H9 (cell line): ENCODE measurements at places on chromosomes 7 and 10. TPM values are rescaled to one million over a fixed set of nuclear protein-coding genes. Genes with fewer than 3 reads are reported as not detected.

OPN1SW gene
- not detected in 2 replicates for total RNA-seq

- H3K27me3 ChIP-seq, result no peaks in the 10 kb centered on the region
- peaks cover 12% of the 10 kb centered on the region for H3K36me3 ChIP-seq
- H3K4me1 ChIP-seq, result no peaks in the 10 kb centered on the region
- DNase-seq, result no peak
Observed at GRCh38 chr10:125967533-125967932, 71.2 kb downstream of the FANK1 start.

- peaks cover 92% of the 10 kb centered on the region for H3K27me3 ChIP-seq
- peak overlapping the region; percentile 68 for H3K4me3 ChIP-seq
Observed at GRCh38 chr10:100731407-100732240, 13.8 kb upstream of the PAX2 start.

DNA sequence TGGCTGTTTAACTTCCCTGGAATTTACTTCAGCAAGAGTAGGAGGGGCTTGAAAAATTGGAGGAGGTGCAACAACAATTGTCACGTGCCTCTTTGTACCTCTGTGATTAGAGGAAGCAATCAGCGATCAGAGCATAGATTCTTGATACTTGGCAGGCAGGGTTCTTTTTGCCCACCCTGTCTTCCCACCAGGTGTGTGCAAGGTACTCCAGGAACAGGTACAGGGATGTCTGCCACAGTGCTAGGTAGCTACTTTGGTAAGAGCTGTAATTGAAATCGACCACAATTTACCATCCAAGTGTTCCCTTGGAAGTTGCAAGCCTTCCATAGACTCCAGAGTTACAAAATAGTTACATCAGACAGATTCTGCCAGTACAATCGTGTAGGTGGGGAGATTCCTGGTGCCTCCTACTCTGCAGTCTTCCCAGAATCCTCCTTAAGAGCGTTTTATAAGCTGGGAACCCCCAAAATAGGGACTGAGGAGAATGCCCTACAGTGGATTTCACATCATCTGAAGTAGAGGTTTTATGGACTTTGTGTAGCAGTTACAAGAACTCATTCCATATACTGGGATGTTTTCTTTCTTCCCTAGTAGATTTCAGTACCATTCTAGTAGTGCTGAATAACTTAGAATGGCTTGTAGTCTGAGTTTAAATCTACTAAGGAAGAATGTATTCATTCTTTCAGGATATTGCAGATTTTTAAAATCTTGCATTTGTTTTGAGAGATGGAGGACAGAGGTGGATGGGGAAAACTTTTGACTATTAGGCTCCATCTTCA is 101.9 kb downstream of the EXOC4 start:
- H3K27ac ChIP-seq, result no peak overlapping the region
- H3K27me3 ChIP-seq, result no peaks in the 10 kb centered on the region
- no peak for DNase-seq
- H3K4me1 ChIP-seq, result peaks cover 9% of the 10 kb centered on the region; the same call in 1 of the 2 replicates
- no peak overlapping the region for H3K4me3 ChIP-seq
- H3K36me3 ChIP-seq, result peaks cover 35% of the 10 kb centered on the region

DNA sequence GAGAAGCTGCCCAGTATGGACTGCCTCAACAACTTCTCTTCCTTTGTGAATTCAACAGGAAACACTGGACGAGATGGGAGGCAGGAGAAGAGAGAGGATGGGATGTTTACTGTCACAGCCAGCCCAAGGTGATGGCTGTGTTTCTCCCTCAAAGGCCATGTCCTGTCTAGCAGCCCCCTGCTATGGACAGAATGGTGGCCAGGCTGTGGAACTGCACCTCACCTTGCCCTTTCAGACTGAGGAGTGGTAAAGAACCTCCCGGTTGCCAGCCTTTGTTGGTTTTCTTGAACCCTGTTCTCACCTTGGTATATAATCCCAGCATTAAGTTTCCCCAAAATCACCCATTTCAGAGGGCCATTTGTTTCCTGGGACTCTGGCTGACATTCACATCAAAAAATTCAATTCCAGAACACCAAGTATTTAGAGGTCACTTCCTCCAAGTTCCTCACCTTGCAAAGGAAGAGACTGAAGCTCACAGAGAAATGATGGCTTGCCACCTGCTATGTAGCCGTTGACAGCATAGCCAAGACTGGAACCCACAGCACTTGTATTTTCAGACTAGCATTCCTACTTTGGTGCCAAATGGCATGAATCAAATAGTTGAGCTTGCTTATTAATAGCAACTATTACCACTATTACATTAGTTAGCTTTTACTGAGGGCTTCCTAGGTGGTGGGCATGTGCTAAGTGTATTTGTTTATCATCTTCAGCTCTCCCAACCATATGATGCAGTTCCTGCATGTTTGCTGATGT is 224.0 kb upstream of the GRB10 start:
- no peak overlapping the region for H3K27ac ChIP-seq
- no peaks in the 10 kb centered on the region for H3K36me3 ChIP-seq
- no peak overlapping the region for H3K4me3 ChIP-seq
- no peaks in the 10 kb centered on the region for H3K4me1 ChIP-seq
- H3K27me3 ChIP-seq, result no peaks in the 10 kb centered on the region

GRCh38 chr7:88927-89231 is 103.5 kb upstream of the FAM20C start:
- H3K36me3 ChIP-seq, result peaks cover 3% of the 10 kb centered on the region; the same call in 1 of the 2 replicates
- H3K4me1 ChIP-seq, result peaks cover 10% of the 10 kb centered on the region; the same call in 1 of the 2 replicates
- H3K27ac ChIP-seq, result no peak overlapping the region

- no peak for DNase-seq
- no peaks in the 10 kb centered on the region for H3K27me3 ChIP-seq
- no peaks in the 10 kb centered on the region; the same call in 1 of the 2 replicates for H3K4me1 ChIP-seq
- no peak overlapping the region for H3K27ac ChIP-seq
Observed at GRCh38 chr7:5792268-5792667, 10.8 kb upstream of the RNF216 start.
